ENCODE measurements at places on chromosomes 11 and 22.

GRCh38 chr22:30906946-30907345, 61.6 kb downstream of the MORC2 start:
- DNase-seq, result no peak

DNA sequence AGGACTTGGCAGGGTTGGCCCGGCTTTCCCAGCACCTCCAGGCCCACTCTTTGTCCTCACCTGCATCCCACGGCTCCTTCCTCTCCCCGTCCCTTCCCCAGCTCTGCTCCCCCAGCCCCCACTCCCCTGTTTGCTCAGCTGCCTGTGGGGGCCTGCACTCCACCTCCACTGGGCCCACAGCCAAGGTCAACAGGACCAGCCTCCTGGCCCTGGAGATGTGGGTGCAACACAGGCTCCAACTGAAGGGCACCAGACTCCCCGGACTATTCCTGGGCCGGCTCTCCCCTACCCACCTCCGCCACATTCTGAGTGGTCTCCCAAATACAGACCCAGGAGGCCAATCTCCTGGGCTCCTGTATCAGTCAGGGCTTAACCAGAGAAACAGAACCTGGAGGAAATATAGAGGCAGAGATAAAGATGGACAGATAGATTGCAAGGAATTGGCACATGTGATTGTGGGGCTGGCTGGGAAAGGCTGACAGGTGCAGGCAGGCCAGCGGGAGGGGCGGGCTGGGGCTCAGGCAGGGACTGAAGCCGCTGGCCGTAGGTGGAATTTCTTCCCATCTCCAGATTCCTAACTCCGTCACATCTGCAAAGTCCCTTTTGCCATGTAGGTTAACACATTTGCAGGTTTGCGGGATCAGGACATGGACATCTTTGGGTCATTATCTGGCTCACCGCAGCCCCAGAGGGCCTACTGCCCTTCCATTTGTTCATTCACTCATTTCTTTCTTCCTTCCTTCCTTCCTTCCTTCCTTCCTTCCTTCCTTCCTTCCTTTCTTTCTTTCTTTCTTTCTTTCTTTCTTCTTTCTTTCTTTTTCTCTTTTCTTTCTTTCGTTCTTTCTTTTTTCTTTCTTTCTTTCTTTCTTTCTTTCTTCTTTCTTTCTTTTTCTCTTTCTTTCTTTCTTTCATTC, 45.8 kb upstream of the MYH9 start:
- DNase-seq, result no peak

- DNase-seq, result peak; percentile 40
Measured at GRCh38 chr11:122882189-122882856, at the start of gene JHY. Gene JHY (plus strand): TSS chr11:122882759. CDS start chr11:122885850, 3,091 bp downstream.

DNA sequence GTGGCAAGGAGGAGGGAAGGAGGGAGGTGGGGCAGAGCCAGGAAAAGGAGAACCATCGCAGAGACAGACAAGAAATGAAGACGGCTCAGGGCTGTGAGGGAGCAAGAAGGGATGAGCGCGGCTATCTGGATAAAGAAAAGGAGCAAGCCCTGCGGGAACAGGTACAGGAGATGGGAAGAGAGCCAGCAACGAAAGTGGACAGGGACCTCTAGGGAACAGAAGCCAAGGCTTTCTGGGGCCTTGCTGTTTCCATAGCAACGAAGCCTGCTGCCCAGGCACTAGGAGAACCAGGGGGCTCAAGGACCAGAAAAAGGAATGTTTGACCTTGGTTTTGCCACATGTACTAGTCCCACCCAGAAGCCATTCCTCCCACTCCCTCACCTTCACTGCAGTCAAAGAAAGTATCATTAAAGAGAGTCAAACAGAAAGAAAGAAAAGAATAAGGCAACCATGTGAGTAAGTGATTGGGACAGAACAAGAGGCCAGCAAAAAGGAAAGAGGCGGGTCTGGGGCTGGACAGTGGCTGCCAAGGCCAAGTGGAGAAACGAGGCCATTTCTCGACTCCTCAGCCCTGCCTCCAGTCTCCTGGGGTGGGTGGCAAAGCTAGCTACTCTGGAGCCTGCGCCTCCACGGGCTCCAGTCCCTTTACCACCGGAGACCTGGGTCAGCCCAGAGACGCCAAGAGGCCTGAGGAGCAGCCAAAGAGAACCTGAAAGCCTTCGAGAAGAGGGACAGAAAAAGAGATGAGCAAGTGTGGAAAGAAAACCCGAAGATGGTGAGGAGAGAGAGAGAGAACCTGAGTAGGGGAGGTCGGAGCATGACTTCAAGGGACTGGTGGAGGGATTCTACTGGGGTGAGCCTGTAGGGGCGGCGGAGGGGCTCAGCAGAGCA, 35.1 kb downstream of the NRXN2 start:
- no peak for DNase-seq

Measured in stimulated activated CD4-positive, alpha-beta T cell treated with anti-CD3 and anti-CD28 coated beads, Interleukin-12 subunit alpha, Interleukin-12 subunit beta, amount 100 ng/mL, for 24 hours (primary cell).